Hepatic stellate cell (primary cell): ENCODE measurements at places on chromosomes 16 and 17.

GRCh38 chr16:89545831-89546574 is 14.5 kb upstream of the RPL13 start:
- no peak for DNase-seq

GRCh38 chr17:12640364-12640763 is 25.3 kb upstream of the MYOCD start:
- DNase-seq = no peak

DNA sequence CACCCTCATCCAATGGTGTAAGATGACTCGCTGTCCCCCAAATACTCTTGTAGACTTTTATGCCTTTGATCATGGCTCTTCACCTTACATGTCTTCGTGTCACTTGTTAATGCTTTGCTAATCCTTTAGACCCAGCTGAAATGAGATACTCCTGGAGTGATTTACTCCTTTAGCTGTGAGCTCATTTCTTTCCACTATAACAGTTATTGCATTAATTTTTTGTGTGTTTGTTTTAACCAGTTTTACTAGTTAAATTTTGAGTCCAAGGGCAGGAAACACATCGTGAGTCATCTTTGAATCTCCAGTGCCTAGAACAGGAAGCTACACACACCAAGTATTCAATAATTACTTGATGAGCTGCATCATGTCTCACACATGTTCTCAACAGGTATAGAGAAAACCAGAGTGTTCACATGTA is 6.5 kb upstream of the CTCF start:
- no peak for DNase-seq

DNA sequence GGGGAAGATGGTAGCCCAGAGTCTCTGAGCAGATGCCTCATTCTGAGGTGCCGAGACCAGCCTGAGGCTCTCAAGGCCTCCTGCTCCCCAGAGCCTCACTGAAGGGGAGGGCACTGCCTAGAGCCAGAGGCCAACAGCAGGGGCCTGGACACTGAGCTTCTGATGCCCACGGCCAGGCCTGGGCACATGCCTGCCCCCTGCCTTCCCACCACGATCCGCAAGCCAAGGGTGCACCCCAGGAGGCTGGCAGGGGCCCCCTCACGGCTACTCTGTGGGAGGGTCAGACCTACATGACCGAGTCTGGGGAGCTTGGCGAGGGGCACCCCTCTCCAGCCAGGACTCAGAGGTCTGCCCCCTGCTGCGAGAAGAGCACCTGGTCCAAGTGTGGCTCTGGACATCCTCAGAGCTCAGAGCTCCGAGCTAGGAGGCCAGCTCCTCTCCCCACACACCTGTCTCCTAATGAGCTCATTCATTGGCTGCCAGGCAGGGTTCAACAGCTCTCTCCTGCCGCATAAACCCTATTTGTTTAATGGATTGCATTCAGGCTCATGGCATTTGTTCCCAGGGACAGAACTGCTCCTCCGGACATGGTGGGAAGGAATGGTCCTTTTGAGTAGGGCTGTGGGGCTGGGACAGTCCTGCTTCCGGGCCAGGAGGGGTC is 13.9 kb downstream of the OTOP3 start:
- DNase-seq = no peak

GRCh38 chr17:49409066-49409465 is 5.6 kb downstream of the PHB1 start:
- no peak for DNase-seq

DNA sequence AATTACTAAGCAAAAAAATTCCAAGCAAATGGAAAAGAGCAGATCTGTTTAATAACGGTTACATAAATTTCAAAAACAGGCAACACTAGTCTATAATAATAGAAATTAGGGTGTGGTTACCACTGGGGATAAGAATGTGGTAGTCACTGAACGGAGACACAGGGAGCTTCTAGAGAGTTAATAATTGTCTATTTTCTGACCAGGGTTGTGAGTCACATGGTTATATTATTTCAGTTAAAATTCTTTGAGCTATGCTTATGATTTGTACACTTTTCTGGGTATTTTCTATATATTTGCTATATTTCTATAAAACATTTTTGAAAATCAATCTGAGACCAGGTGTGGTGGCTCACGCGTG is 433.9 kb upstream of the MAF start:
- no peak for DNase-seq

DNA sequence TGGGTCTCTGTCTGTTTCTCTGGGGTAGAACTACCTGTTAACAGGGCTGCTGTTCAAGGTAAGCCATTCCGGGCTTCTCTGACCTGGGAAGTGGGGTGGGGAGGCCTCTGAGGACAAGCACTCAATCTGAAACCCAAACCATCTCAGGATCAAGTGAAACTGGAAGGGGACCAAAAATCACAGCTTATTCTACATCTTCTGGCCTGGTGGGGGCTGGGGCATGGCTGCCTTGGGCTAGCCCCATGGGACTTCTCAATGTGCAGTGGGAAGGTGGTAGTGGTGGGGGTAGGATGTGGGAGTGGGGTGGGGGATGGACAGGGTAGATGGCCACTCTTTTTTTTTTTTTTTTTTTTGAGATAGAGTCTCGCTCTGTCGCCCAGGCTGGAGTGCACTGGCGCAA is 5.5 kb downstream of the FLOT2 start:
- DNase-seq = no peak

DNA sequence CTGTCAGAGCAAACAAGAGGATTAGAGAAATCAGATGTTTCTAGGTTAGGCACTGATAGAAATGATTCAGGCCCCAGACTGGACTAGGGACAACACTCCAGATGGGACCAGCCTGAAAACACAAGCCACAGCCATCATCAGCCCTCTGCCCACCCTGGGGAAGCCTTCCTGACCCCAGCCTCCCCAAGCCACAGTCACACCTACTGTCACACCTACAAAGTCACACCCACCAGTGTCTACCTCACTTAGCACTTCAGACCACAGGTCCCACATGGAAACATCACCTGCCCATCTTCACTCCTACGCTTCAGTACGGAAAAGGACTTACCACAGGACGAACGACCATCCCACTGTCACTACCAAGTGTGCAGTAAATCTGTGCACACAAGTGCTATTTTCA is 197.9 kb downstream of the ZFHX3 start:
- no peak for DNase-seq

- DNase-seq = peak; percentile 34
Measured at GRCh38 chr16:78122774-78123315, 23.4 kb downstream of the WWOX start.
